ENCODE measurements at places on chromosomes 2 and 18.

GRCh38 chr2:225598897-225599296 is 199.4 kb downstream of the NYAP2 start:
- no peak for ATAC-seq

GRCh38 chr2:179440642-179441251 is 176.1 kb upstream of the SESTD1 start:
- no peak for ATAC-seq

GRCh38 chr2:235054919-235055318 is 103.1 kb downstream of the SH3BP4 start:
- ATAC-seq = no peak

DNA sequence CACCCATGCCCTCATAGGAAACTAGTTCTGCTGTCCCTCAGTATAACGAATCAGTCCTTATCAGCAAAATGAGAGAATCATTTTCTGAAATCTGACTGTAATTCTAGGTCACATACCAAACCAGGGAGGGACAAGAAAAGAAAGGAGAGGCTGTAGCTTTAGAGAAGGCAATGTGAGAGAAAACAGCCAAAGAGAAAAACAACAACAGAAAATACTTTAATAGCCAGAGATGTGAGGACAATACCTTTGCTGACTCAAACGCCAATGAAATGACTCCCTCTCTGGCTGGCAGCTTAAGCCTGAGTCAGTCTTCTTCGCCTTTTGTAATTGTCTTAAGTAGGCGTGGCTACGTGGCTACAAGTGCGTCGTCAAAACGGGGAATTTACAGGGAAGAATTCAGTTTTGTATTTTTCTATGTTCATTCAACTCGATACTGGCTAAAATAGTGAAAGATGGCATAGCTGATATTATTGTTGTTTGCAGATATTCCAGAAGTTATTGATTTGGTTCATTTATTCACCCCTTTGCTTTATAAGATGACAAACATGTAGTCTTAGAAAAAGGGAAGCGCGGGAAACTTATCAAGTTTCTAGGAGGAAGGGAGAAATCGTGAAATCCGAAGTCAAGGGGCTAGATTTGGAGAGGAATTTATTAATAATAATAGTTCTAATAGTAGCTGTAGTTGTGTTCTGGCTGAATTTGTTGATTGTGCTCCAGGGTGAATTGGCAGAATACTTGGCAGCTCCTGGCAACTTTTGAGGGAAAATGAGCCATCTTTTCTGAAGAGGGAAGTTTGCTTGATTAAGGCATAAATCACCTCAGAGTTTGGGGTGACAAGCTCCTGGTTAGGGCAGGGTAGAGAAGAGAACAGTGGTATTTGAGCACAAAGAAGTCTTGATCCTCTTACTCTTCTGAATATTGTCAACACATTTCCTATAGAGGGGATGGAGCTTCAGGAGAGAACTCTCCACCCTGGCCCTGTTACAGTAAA is at the start of gene IL1A:
Gene IL1A (minus strand): TSS at position 295 of the 991 bp plus-strand sequence. CDS start 723 bp downstream, outside the sequence.
- ATAC-seq = peak; percentile 74

DNA sequence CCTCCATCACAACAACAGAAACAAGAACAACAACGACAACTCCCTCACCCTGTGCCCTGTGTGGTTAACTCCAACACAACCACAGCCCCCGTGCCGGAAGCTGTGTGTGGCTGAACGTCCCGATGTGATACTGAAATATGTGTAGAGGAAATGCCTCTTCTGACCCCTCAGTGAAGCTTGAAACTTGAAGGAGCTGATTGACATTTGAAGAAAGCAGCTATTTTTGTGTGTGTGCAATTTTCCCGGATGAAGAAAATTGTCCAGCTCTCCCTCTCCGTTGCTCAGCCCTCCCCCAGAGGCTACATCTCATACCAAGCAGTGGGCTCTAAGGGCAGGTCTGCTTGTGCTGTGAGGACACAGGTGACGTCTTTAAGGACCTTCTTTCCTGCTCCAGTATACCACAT is 173.8 kb downstream of the ICOS start:
- ATAC-seq = no peak

- no peak for ATAC-seq
Measured at GRCh38 chr2:15614545-15615300, 23.1 kb downstream of the DDX1 start.

- ATAC-seq = no peak
Measured at GRCh38 chr2:33707312-33707711, 108.2 kb upstream of the FAM98A start.

DNA sequence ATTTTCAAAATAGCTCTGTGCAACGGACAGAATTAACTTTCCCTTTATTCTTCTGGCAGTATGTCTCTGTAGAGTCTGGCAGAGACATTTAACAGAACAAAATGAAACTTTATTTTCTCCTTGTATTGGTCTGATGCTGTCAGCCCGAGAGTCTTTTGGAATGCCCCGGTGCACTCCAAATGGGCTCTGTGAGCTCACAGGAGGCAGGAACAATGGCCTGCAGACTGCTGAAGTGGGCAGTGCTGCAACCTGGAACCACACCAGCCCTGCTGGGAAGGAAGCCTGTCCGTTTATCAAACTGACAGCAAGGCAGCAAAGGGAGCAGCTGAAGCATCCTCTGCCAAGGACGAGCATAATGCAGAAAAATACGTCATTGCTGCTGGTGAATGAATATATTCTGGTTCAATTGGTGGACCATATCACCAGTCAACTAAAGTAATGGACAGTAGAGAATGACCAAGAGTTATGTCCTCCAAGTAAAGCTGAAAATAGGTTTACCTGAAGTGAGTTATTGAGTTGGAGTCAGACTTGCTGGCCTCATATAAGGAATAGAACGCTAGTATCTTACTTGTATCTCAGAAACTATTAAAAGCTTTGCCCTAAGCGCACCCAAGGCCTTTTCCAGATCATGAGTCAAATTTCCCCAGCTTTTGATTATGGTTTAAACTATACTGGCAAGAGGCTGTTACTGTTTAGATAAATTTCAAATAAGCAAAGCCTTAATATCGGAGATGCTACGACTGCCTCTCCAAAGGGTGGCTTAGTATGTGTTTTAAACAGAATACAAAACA is 207.6 kb upstream of the TANK start:
- ATAC-seq = peak; percentile 99

DNA sequence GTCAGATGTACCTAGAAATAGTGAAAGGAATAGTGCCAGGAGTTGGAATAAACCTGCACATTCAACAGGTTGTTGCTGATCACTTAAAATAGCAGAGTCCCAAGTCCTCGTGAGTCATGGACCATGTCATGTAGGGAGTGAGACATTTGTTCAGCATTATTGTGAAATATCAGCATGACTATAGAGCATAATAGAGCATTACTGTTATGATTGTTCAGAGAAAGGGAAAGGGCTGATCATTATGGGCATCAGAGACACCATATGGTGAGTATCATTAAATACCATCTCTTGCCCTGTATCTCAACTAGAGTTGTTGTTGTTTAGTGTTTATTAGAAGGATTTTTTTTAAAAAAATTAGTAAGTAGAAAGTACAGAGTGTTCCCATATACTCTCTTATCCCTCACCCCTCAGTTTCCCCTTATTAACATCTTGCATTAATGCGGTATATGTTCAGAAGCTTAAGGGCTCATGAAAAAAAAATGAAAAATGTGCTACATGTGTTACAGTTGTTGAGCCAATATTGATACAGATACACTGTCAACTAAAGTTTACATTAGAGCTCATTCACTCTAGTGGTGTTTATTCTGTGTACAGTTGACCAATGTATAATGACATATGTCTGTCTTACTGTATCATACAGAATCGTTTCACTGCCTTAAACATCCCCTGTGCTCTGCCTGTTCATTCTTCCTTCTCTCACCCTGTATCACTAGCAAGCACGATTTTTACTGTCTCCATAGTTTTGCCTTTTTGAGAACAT is 5.7 kb downstream of the ELAC1 start:
- peak; percentile 85 for ATAC-seq

GRCh38 chr2:13201924-13202323 is 485.2 kb downstream of the TRIB2 start:
- no peak for ATAC-seq

GRCh38 chr18:26745288-26746181 is 120.0 kb downstream of the AQP4 start:
- no peak for ATAC-seq

All from motor neuron (in vitro differentiated cells).